HCEC 1CT (cell line): ENCODE measurements at places on chromosomes 4 and X.

DNA sequence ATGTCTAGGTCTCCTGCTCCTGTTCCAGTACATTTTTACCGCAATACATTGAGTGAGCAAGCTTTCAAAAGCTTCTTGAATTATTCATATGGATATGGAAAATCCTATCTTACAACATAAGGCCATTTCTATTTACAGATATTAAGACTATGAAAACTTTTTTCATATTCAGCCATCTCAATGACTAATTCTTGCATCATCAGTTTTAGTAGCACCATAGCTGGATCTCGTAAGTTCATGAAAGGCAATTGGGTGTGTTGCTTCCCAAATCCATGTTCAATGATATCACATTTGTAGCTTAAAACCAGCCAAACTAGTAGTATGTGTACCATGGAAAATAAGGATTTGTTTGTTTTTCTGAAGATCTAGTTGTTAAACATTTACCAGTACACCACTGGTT is 118.3 kb upstream of the GABRA2 start:
- DNase-seq: no peak

DNA sequence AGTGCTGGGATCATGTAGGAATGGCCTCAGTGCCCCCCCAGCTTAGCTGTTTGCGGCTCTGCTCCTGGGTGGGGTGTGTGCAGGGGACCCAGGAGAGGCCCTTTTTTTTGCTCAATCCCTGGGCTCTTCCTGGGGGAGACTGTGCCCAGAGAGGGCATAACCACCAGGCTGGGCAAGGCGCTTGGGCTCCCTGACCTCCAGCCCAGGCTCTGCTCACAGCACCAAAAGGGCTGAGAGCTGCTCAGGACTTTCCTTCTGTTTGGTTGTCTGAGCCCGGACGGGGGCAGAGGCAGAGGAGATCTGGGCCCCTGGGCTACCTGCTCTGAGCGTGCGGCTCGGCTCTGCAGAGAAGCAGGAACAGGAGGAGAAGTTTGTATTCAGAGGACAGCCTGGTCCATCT is 64.7 kb downstream of the PSAPL1 start:
- no peak for DNase-seq

DNA sequence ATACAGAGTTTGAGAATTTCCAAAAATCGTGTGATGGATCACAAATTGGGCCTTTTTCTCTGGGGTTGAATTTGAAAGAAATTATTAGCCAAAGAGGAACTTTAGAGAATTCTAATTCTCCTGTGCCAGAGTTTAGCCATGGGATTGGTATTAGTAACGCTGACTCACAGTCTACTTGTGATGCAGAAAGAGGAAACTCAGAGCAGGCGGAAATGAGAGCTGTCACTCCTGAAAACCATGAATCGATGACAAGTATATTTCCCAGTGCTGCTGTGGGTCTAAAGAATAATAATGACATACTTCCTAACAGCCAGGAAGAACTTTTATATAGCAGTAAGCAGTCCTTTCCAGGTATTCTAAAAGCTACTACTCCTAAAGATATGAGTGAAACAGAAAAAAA is 64.9 kb downstream of the N4BP2 start:
- peak; percentile 77 for DNase-seq

- DNase-seq: no peak
Observed at GRCh38 chrX:16081357-16081756, 42.0 kb upstream of the GRPR start.

DNA sequence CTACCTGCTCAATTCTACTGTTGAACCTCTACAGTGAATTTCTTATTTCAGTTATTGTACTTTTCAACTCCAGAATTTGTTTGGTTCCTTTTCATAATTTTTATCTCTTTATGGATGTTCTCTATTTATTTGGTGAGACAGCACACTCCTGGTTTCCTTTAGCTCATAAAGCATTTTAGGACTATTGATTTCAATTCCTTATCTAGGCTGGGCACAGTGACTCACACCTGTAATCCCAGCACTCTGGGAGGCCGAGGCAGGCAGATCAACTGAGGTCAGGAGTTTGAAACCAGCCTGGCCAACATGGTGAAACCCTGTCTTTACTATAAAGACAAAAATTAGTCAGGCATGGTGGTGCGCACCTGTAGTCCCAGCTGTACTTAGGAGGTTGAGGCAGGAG is 57.7 kb downstream of the THOC2 start:
- no peak for DNase-seq

GRCh38 chr4:114658179-114658578 is 59.6 kb downstream of the UGT8 start:
- DNase-seq: no peak

DNA sequence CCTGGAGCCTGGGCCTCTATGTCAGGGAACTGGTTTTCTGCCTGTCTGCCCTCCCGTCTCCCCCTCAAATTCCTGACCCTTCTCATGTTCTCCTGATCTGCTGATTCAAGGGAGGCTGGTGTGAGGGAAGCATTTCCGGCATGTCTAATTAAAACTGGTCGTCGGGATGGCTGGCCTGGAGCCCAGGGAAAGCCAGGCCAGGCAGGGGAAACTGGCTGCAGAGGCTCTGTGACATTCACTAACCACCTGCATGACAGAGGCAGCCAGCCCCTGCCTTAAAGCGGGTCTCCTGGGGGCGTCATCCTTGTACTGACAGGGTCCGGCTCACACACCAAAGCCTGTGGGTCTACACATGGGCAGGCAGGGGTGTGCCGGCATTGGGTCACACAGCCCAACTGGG is 35.2 kb downstream of the ABLIM2 start:
- no peak for DNase-seq

- peak; percentile 1 for DNase-seq
Observed at GRCh38 chrX:19514791-19515614, at the start of gene MAP3K15. Gene MAP3K15, minus strand, starts transcription at chrX:19515508. Its CDS starts 247 bp downstream, at chrX:19515261.

GRCh38 chrX:57265126-57265525 is 21.4 kb upstream of the FAAH2 start:
- no peak for DNase-seq

GRCh38 chr4:53711926-53712325 is 120.6 kb upstream of the LNX1 start:
- DNase-seq: no peak

- no peak for DNase-seq
Observed at GRCh38 chr4:123506011-123506695, 109.6 kb downstream of the SPRY1 start.

DNA sequence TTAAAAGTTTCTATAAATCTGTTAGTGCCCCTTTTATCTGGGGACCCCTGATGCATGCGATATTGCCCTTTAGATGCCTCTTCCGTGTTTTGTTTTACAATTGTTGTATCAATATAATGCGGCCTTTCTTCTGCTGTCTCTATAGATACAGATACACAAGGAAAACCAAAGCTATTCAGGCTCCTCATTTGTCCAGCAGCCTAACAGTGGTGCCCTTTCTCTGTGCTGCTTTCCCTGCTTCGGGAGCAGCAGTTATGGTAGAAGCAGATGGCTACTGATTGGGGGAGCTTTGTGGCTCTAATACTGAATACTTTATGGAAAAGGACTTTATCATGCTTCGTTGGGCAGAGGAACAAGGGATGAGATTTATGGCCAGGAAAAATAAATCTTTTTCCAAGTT is 10.6 kb upstream of the PRDM8 start:
- DNase-seq: no peak

- no peak for DNase-seq
Observed at GRCh38 chrX:103730147-103730795, 19.6 kb downstream of the TMEM31 start.

- DNase-seq: no peak
Observed at GRCh38 chr4:52838729-52839586, 23.2 kb upstream of the RASL11B start.
